ENCODE measurements at places on chromosomes 11 and 22. TPM values are rescaled to one million over a fixed set of nuclear protein-coding genes. Genes with fewer than 3 reads are reported as not detected.
A peak's percentile ranks its signal among the peaks of the same experiment; 100 is the strongest.

Gene LDLRAD3
- total RNA-seq, result 19.5 TPM

DNA sequence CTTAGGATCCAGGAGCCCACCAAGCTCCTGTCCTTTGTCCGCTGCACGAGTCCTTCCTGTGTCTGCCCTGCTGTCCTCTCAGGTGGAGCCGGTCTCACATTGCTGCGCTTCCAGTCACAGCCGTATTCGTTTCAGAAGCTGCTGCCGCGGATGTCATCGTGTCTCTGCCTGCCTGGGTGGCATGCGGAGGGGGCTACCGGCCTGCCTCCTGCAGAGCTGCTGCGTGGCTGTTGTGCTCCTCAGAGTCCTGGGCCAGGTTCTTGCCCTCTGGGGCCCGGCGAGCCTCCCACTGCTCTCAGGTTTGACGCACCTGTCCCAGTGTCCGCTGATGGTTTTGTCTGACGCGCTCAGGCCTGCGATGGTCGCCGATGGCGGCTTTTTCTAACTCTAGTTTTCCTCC is 254.2 kb downstream of the TBC1D22A start:
- no peak for DNase-seq

DNA sequence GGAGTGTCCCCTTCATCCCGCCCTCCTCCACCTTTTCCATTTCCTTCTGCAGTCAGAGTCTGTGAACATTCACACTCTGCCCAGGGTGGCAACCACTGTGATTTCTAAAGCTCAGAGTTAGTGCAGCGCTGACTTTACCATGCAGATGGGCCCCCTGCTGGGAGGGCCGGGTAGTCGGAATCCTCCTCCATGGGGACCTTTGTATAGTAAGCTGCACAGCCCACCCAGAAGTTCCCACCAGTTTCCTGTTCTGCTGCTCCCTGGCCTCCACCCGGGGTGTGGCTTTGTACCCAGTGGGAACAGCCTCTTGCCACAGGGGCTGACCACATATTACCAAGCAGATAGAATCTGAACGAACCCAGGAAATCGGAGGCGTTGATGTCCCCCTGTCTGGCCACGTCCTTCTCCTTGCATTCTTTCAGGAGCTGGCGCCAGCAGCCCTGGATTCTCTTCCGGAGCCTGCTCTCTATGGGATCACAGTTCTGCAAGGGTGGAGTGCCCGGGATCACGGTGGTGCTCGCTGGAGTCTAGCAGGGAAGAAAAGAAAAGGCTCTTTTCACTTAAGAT is 125.3 kb downstream of the MPPED1 start:
- no peak for DNase-seq

GRCh38 chr11:35235936-35236666 is 97.1 kb downstream of the CD44 start:
- DNase-seq, result peak; percentile 78

Gene EI24
- total RNA-seq, result 88.2 TPM

DNA sequence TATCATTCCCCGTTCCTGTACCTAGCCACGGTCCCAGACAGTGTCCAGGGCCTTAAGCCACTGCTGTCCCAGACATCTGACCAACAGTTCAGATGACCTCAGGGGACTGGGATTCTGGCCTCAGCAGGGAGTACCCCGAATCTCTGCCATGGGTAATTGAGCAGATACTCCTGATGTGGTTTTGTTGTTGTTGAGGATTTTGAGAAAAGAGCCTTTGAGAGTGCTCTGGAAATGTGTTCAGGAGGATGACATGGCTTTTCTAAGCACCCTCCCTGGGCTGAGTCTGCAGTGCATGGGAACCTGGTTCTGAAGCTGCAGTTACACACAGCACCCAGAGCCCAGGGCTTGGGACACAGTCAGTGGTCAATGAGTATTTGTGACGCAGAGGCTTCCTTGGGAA is 30.4 kb downstream of the ADAMTS15 start:
- DNase-seq, result no peak

Gene PRR5
- 27.3 TPM for total RNA-seq

DNA sequence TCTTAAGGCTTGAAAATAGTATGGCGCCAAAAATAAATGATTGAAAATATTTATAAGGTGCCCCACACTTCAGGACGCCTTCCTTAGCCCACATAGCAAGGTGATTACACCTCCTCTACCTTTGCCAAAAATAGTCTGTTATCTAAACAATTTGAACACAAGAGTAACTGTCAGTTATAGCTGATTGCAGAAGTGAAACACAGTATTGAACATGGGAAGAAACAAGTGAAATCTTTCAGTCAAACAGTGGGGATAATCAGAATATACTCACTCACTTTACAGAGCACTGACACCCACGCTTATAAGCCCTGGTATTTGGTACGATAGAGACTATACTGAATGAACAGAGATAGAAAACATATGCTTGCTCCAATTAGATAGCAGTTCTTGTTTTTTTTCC is 203.1 kb downstream of the RAB38 start:
- DNase-seq, result no peak

DNA sequence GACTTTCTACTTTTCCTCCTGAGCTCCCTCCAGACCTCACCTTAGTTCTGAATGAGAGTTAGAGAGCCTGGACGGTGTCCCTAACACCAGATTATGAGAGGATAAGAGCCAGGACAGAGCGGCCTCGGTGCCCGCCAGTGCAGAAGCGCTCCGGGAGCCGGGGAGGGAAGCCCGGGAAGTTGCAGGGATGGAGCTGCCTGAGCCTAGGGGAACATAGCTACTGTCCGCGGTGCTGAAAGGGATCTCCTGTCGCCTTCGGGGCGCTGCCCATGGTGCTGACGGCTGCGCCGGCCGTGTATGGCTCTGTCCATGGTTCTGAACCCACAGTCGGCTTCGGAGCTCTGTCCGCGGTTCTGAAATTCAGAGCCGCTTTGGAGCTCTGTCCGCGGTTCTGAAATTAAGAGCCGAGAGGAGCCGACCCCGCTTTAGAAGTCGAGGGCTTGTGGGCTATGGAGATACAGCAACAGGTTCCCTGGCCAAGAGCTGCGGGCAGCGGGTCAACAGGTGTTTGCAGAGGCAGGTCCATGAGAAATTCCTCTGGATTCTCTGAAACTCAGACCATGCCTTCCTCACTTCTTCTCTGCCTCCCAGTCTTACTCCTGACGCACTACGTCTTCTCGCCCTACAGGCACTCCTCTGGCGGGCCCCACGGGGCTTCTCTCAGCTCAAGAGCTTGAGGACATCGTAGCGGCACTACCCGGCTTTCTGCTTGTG is 814 bp downstream of the NPAS4 start:
- DNase-seq, result peak; percentile 74

Gene SLC22A8
- total RNA-seq, result not detected

Gene ESAM
- total RNA-seq, result 13.5 TPM

- no peak for DNase-seq
Observed at GRCh38 chr11:134730561-134731212, 318.6 kb upstream of the B3GAT1 start.

- DNase-seq, result no peak
Observed at GRCh38 chr11:30902929-30903328, 316.8 kb upstream of the MPPED2 start.

Gene PRR33
- total RNA-seq, result not detected

- DNase-seq, result no peak
Observed at GRCh38 chr11:7449841-7450214, 35.5 kb upstream of the OLFML1 start.

Gene OR9G1
- total RNA-seq, result not detected

Gene RAB36
- 5.8 TPM for total RNA-seq

Gene SYT9
- not detected for total RNA-seq

DNA sequence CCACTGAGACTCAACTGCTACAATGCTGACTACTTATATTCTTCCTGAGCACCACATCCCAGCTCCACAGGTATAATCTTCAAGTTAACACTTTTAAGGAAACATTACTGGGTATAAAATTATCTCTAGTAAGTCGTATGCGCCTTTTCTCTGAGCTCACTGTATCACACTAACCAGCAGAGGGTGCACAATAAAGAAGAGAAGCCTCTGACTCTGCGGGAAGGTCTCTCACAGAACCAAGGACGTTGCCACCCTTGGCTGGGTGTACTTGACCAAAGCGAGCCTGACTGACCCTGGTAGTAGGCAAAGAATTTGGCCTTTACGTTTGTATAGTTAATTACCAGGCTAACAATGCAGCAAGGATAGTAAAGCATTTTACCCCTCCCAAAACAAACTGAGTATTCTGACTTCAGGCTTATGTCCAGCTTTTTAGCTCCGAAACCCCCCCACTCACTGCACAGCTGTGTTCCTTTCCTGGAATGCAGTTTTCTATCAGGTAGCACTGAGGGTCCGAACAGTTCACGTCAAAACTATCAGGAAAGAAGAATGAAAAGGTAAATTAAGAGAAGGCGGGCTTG is at the start of gene BTBD18:
Gene BTBD18, minus strand, starts transcription at position 144 of the 578 bp plus-strand sequence. CDS start 631 bp downstream, outside the sequence.
- peak; percentile 50 for DNase-seq

DNA sequence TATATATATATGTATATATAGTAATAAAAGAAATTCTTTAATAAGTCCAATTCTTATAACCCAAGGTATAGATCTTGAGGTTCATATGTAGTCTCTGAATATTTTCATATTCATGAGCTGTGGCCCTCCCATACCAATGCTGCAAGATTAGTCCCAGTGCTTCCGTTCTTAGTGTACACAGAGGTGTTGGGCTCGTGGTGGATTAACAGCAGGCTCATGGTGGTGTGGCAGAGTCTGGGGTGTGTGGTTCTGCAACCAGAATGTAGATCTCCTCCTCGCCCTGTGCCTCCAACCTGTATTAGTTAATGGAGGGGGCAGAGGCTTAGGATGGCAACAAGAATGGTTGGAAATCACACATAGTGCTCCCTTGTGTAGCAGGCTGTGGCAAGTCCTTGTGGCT is 16.8 kb downstream of the PRDM10 start:
- DNase-seq, result no peak

DNA sequence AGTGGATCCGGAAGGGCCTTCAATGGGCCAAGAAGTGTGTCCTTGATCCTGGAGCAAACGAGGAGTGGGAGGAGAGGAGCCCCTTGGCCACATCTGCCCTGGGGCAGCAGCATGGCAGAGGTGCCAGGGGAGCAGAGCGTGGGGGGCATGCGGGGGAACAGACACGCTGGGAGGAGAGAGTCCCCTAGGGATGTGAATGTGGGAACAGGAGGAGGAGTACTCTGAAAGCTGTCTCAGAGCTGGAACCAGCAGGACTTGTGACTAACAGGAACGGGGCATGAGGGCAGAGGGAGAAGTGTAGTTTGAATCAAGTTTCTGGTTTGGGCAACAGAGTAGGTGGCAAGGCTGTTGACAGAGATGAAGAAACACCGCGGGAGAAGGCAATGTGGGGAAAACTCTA is 54.5 kb upstream of the SLC35C1 start:
- DNase-seq, result no peak

- peak; percentile 93 for DNase-seq
Observed at GRCh38 chr11:111926505-111927391, 8.0 kb downstream of the C11orf52 start.

GRCh38 chr11:72004515-72005346 is 6.0 kb downstream of the IL18BP start:
- DNase-seq, result no peak

Gene ACCS
- 44.6 TPM for total RNA-seq

DNA sequence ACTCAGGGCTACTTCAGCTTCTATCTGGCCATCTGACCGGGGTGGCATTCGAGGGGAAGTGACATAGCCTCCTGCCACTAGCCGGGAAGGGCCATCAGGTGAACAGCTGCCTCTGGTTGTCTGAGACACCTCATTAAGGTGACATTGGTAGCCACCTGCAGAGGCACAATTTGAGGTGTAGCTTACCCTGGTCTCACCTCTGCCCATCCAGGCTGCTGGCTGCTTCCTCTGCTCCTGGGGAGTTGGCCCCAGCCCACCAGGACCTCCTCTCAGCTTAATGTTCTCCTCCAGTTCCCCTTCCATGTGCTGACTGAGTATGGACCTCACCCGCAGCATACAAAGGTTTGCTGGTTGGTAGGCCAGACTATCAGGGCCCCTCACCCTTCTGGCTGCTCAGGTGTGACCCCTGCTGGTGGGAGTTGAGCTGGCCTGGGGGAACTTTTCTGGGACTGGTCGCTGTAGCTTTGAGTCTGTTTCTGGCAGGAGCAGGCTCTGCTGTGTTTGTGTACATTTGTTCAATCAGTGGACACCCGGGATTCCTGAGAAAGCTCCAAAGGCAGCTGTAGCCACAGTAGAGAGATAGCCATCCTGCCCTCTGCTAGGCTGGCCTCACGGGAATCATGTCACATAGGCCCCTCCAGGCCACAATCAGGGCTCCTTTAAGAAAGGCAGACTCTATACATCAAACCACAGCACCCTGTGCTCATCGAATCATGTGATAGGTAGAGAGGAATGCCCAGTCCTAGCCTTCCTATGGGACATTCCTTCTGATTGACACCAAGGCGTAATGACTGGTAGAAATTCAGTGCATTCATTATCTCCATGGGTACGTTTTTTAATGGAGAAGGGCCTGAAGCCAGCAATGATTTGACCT is 295.1 kb upstream of the PLET1 start:
- no peak for DNase-seq

Gene DTX4
- 28.4 TPM for total RNA-seq

Gene UPK3A
- total RNA-seq, result 1.0 TPM

GRCh38 chr22:35560824-35561223 is 20.2 kb downstream of the RASD2 start:
- DNase-seq, result no peak

DNA sequence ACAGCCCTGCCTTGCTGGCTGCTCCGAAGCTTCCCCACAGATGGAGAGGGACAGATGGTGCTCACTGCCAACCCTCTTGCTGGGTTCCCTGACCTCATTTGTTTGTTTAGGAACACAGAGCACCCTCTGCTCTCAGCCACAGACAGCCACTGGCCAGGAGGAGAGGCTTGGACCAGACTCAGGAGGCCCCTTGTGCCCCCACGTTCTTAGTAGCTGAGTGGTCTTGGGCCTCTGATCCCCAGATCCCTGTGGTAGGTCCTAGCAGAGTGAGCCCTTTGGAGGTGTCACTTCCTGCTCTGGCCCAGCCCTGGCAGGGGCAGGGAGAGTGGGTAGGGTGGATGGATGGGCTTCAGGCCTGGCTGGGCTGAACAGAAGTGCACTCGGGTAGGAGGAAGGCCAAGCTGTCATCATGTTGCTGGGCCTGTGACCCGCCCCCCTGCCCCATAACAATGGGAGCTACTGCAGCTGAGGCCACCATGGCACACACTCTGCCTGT is 84.0 kb downstream of the DHCR7 start:
- DNase-seq, result no peak

- DNase-seq, result peak; percentile 52
Observed at GRCh38 chr22:42648368-42649245, 585 bp downstream of the CYB5R3 start.

DNA sequence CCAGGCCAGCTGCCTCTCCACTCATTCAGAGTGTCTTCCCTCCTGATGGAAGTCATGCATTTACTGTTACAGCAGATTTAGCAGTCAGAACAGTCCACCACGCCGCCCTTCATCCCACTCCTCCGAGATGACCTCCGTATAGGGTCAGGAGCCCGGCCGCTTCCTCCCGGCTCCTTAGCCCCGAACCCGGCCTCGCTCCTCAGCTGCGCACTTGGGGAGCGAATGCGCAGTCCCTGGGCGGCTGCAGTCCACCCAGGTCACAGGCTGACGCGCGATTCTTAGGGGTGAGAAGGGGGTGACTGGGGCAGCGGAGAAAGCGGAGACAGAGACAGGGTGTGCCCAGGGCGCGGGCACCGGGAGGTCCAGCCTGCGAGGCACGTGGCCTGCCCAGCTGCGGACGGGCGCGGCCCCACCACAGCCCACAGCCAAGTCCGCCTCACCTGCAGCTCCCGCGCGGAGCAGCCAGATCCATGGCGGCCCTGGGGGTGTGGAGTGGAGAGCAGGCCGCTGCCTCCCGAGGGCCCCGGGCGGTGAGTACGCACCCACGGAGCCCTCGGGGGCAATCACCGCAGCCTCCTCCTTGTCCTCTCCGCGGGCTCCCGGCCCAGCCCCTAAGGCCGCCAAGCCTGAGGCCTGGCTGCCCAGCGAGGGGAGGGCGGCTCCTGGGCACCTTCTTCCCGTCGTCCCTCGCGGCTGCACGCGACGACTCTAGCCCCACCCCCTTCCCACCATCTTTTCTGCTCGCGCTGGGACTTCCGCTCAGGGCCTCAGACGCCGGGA is 286.6 kb downstream of the BRD1 start:
- DNase-seq, result no peak

Gene HEPN1
- total RNA-seq, result not detected
